ENCODE measurements at places on chromosomes 2 and 18. TPM values are rescaled to one million over a fixed set of nuclear protein-coding genes. Genes with fewer than 3 reads are reported as not detected.

DNA sequence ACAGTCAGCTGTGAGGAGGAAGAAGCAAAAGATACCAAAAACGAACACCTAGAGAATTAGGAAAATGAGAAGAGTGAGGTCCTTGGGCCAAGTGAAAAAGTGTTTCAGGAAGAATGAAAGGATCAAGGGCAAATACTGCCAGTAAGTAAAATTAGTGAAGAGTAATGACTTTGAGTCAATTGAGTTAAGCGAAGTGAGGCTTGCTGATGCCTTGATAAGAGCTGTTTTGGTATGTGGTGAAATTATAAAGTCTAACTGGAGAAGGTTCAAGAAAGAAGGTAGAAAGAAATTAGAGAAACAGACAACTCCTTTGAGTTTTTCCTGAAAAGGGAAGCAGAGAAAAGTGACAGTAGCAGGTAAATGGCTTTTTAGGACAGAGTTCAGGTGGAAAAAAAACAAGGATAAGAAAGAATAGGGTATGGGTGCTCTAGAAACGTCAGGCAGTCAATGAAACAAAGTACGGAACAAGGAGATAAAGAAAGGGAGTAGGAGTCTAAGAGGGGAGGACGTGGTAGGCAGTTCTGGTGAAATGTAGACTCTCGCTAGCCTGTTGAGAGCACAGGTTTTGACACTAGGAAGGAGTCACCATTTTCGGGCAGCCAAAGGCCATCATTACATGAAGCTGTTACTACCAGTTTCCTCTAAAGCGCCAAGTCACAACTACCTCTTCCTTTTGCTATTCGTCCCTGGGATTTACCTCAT is 42.9 kb downstream of the SMC6 start:
- no peak overlapping the region for H3K4me3 ChIP-seq
- no peaks in the 10 kb centered on the region for H3K4me1 ChIP-seq
- H3K27ac ChIP-seq, result no peak overlapping the region
- no peaks in the 10 kb centered on the region for H3K27me3 ChIP-seq

DNA sequence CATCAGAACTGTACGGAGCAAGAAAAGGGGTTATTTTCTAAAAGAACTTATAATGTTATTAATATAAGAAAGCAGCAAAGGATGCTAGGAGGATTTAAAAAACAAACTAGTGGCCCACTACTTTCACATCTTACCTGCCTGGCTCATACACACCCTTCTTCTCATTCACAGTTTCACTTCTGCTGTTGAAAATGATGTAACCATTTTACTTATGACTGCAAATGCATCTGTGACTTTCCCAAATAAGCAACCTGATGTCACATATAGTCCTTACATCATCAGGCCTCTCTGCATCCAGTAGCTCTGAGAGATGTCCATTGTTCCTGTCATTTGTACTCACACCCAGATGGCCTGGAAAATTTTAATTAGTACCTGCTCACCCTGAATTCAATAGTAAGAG is 101.8 kb upstream of the MYO3B start:
- H3K4me3 ChIP-seq, result no peak overlapping the region
- peaks cover 16% of the 10 kb centered on the region for H3K36me3 ChIP-seq
- H3K4me1 ChIP-seq, result no peaks in the 10 kb centered on the region
- no peak overlapping the region for H3K27ac ChIP-seq
- no peak for DNase-seq

DNA sequence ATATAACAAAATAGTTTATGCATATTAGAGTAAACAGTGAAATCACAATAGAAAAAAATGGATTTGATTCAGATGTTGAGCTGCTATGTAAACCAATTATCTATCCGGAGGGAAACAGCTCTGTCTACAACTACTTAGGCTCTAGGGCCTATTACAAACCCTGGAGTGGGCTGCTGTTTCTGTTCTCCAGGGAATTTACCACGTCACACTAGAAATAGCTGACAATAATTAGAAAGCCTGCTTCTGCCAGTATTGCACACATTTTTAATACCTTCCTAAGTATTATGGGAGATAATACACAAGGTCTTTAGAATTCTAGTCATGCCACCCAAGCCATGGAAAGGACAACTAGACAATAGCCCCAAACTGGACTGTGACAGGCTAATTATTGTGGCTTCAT is 411.1 kb downstream of the FIGN start:
- no peak for DNase-seq
- no peaks in the 10 kb centered on the region for H3K36me3 ChIP-seq
- no peak overlapping the region for H3K4me3 ChIP-seq
- H3K27ac ChIP-seq, result no peak overlapping the region
- no peaks in the 10 kb centered on the region for H3K4me1 ChIP-seq
- H3K27me3 ChIP-seq, result no peaks in the 10 kb centered on the region

The POMC gene
- total RNA-seq, result 5.9 TPM

The CCDC74A gene
- 1.6 TPM for total RNA-seq
